ENCODE measurements at places on chromosomes 3 and 15.

GRCh38 chr15:40091861-40092255, 16.8 kb downstream of the BMF start:
- no peak for DNase-seq

DNA sequence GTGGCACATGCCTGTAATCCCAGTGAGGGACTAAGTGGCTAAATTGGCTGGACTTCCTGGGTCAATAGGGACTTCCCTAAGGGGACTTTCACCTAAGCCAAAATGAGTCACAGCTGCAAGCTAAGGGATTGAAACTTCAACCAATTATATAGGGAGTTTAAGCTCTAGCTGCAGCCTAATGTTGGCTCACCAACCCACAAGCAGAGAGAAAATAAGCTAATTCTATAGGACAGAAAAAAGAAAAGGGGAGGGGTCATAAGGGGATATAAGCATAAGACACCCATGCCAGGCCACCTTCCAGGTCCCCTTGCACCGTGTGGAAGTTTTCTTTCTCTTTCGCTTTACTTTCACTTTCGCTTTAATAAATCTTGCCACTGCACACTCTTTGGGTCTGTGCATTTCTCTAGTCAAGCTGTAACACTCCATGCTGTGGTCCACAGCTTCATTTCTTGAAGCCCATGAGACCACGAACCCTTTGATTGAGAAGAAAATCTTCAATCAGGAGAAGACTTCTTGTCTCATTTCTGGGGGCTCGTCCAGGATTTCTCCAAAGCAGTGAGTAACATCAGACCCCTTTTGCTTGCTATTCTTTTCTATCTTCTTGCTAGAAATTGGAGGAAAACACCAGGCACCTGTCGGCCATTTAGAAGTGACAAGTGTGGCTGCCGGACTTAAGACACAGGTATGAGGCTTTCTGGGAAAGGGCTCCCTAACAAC, 192.3 kb downstream of the IGSF11 start:
- DNase-seq = no peak

DNA sequence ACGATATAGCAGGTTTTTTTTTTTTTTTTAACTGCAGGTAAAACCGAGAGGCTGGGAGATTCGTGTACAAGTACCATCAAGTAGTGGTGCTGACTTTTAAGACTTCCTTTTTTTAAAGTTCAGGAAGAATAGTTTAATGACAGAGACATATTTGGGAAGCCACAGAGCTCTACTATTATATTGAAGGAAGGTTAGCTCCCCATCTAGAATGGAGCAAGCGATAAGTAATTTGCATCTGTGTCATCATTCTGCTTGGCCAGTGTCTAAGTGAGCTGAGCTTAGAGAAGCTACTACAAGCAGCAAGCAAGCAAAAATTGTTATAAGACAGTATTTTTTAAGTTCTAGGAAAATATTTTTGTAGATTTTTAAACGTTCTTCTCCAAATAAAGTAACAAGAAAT, 203.2 kb downstream of the ATP8B4 start:
- no peak for DNase-seq

DNA sequence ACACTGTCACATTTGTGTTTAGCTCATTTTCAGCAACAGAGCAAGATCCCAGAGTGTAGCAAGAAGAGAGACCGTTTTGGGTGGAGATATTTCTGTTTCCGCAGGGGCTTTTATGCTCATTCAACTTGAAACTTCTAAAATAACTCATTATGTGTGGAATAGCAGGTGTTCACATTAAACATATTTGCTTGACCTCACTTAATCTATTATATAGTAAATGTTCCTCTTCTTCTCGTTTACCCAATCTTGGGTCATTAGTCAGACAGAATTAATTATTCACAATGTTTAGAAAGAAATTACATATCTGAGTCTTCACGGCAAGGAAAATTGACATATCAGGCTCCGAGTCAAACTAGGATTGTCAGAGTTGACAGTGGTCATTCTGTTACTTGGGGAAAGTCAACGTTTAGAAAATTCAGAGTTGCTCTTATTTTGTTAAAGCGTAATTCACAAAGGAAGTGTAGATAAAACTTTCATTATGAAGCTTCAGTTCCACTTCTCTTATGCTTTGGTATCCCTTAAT, 222.9 kb downstream of the TPRG1 start:
- DNase-seq = no peak

DNA sequence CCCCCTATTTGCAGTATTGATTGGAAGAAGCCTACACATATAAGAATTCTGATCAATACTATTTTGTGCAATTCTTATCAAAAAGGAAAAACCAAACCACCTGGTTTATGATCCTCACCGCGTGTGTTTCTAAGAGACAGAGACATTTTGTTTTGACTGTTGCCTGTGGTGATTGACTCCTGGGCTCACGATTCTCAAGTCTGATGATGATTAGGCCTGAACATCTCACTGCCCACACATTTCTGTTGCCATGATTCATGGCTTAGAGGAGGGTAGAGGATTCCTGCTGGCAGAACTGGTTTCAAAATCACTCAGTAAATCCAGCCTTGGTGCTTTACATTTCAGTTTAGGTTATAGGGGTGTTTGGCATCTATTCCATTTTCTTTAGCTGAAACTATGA, 88.3 kb upstream of the UBE3A start:
- no peak for DNase-seq

DNA sequence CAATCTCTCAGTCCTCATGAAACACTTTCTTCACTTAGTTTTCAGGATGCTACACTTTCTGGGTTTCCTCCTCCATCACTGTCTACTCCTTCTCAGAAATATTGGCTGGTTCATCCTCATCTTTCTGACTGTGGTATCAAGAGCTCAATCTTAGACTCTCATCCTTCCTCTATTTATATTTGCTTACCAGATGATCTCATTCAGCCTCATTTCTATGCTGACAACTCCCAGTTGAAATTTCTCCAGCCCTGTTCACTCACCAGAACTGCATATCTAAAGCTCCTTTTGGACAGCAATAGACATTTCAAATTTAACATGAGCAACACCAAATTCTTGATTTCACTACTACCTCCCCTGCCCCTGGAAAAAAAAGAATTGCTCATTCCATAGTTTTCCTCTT, 48.0 kb upstream of the FBN1 start:
- no peak for DNase-seq

GRCh38 chr3:67653425-67654098, 850 bp downstream of the SUCLG2 start:
- no peak for DNase-seq

DNA sequence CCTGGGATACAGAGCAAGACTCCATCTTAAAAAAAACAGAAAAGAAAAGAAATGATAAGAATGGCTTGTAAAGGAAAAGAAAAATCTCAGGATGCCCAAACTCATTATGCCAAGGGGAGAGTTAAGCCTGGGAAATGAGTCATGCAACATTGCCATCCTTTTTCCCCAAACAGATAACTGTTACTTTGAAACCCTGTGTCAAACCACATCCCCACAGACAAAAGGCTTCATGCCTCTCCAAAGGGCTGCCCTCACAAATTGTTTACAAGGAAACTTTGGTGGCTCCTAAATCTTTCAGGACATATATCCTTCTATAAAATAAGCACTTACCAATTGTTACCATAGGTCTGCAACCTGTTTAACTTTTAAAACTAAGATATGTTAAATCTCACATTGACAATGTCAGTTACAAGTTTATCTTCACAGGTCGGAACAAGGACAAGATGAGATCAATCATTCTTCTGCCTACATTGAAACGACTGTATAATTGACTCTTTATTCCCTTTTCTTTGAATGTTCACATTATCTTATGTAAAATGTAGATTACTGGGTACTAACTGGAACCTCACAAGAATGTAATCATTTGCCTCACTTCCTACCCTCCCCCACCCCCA, 18.6 kb upstream of the SENP7 start:
- DNase-seq = no peak

DNA sequence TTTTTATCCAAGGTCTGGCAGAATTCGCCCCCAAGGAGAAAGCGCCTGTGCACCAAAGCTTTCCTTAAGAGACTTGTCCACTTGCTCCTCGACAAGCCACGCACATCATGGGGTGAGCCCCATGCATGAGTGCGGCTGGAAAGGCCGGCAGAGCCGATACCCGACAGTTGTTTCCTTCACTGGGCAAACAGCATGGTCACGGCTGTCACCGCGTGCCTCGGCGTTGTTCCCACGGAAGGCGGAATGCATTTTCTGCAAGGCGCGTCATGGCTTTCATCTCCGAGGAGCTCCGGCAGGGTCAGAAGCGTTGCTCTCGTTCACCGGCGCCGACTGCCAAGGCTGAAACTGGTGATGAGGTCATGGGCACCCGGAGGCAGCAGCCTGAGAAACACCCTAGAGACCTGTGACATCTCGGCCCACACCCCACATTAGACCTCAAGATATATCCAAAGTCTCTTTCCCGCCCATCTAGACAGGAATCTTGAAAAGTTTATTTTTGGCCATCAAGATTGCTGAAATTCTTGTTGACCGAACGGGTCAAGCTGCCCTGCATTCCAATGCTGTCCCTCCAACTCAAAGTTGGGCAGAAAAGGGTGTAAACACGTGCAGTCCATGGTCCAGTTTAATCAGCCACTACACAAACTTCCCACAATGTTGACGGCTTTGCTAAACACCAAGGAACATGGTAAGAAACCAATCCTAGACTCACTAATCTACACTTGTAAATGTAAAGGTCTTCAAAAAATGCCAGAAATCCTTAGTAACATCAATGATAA, 604 bp upstream of the TJP1 start:
- peak; percentile 72 for DNase-seq

GRCh38 chr3:75631541-75631940, 32.6 kb upstream of the FRG2C start:
- DNase-seq = no peak

DNA sequence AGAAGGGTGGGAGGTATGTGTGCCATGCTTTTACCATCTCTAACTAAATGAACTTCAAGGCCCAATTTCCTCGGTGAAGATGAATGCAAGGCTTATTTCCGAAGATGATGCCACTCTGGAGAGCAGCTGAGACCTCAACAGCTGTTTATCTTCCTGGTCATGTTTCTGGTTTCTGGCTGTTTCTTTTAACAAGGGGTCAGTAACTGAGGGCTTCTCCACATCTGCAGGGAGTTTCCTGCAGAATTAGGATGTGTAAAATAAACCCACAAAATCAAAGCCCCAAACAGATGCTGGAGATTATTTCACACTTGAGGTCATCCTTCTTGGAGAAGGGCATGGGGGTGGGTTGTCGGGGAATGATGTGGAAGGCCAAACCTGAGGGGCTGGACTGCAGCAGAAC, 220.3 kb downstream of the THSD4 start:
- no peak for DNase-seq

DNA sequence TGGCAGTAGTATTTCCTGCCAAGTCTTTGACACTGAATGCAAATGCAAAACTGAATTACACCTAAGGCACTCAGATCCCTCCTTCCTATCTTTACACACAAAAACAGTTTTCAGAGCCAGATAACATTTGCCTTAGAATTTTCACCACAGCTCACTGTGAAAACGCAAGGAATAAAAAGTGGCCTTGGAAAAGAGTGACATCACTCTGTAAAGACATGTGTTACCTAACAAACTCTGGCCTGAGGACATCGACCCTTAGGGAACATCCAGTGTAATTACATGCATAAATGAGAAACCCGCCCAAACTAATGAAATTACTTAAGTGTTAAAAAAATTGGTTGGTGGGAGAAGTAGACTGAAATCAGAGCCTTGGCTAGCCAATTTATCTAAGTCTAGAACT, 88.9 kb downstream of the PLOD2 start:
- no peak for DNase-seq

DNA sequence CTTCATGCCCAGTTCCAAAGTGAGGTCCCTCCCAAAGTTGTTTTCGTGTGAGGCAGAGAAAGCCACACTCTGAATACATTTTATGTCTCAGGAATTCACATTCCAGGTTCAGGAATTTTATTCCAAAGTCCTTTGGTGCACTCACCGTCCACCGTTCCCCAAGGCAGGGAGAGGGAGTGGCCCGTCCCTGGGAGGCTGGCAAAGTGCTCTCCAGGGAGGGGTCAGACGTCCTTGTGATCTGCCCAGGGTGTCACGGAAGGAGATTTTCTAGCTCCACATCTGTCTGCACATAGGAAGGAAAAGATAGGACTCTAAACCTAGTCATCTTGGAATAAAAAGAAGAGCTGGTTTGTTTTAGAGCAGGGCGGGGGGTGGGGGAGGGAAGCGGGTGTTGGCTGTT, 47.9 kb downstream of the KLF13 start:
- no peak for DNase-seq

DNA sequence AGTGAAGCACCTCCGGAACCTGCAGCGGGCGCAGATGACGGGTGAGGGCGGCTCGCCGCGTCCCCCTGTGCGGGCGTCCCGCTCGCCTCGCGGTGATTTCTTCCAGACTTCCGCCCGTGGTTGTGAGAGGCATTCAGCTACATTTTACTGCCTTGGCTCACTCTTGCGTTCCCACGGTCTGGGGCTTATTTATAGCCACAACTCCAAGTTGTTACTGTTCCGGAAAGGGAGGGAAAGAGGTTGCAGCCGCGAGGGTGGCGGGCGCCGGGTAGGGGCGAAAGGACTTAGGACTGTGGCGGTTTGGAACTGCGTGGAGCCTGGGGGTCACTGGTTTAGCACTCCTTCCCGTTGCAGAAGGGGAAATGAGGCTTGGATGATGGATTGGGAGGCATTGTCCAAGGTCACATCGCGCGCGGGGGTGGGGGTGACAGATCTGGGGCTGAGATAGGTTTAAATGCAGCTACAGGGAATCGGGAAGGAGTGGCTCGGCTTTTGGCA, 1.1 kb downstream of the HES1 start:
- no peak for DNase-seq

DNA sequence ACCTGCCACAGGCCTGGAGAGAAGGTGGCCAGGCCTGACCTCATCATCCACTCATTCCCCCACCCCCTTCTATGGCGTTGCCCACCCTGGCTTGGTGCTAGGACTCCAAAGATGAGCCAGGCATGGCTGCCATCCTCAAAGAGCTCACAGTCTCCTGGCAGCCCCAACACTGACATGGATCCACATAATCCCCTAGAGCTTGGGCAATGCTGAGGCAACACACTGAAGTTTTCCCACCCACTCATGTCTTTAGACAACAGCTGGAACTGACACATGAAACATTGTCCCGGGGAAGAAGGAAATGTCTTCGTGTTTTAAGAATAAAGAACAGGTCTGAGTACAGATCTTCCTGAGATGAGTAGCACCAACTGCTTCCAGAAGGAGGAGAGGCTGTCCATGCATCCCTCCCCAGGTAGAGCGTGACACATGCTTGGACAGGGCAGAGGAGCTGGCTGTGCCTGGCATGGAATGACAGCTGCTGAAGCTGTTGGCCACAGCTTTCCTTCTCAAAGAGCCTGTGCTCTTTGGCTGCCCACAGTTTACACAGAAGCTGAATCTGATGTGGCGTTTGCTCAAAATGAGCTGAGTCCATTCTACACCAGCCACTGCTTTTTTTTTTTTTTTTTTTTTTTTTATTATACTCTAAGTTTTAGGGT, 70.1 kb downstream of the HOMER2 start:
- DNase-seq = no peak

DNA sequence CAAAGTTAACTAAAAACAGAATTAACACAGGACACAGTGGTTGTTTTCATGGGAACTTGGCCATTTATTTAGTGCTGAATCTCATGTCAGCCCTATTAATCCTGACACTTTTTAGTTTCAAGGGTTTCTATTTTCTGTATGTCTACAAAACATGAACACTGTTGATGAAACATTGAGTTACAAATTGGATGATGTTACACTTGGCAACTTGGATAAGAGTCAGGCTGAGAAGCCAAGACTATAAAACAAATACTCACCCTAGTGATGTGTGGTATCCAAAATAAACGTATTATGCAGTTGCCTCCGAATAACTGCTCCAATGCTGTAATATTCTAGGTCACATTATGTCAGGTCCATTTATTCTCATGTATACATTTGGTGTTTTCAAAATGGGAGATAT, 349.6 kb downstream of the ZIC1 start:
- DNase-seq = no peak

GRCh38 chr15:77044228-77045042, 26.5 kb downstream of the TSPAN3 start:
- DNase-seq = no peak

Data from C1 segment of cervical spinal cord (tissue), 14 donors.